Stimulated activated CD4-positive, alpha-beta T cell treated with anti-CD3 and anti-CD28 coated beads, Interleukin-15, amount 100 ng/mL, for 24 hours (primary cell): ENCODE measurements at places on chromosomes 1 and 21.

GRCh38 chr1:204092632-204093420 is 19.9 kb downstream of the SOX13 start:
- DNase-seq = no peak

- DNase-seq = no peak
Measured at GRCh38 chr1:109613361-109614147, 5.9 kb downstream of the GNAT2 start.

DNA sequence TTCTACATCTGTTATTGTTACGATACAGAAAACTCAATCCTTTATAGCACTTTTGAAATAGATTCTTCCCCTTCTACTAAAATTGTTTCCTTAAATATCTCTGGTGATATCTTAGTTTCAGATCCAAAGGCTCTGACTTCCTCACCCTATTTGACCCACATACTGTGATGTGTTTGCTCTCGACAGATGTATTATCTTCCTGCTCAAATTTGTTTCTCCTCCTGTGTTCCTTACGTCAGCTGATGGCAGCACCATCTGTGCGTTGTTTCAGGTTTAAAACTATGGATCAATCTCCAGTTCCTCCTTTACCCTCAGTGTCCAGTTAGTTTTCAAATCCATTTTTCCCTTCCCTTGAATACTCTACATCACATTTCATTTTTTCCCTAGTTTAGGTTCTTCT is 274.4 kb downstream of the RYR2 start:
- no peak for DNase-seq

DNA sequence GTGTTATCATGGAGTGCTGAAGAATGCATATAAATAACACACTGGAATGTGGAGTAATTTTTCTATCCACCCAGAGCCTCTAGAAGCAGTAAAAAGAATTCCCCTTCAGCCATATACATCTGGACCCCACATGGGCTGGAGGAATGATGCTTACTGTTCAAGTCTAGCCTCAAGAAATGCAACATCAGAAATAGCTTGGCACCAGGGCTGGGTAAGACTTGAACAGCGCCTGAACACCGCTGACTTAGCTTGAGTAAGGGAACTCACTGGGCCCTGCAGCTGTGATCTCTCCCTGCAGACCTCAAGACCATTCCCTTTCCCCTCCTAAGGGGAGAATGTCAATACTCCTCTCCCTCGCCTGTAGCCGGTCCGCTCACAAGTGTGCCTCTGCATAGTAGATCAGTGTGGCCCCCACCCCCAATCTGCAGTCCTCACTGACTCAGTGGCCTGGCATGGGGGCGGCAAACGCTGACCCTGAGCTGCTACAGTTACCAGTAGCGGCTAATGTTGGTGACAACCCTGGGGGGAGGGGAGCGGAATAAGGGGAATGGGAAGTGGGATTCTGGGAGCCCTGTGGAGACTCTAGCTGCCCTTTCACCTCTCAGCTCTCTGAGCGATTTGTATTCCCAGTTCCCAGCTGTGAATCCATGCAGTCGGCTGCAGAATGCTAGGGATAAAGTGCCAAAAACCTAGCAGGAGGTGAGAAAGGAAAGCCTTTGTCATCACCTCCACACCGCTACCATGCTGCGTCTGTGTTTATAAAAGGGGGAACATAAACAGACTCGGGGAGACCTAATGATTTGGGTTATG is 483.9 kb downstream of the DISC1 start:
- no peak for DNase-seq

GRCh38 chr1:212012034-212012740 is 23.2 kb downstream of the INTS7 start:
- DNase-seq = peak; percentile 75

GRCh38 chr1:176434234-176434633 is 28.7 kb upstream of the PAPPA2 start:
- no peak for DNase-seq
